CD4-positive, alpha-beta T cell (primary cell): ENCODE measurements at places on chromosomes 12 and 14.

GRCh38 chr14:94423453-94424056 is 29.0 kb downstream of the SERPINA11 start:
- H3K36me3 ChIP-seq, result no peaks in the 10 kb centered on the region
- H3K4me3 ChIP-seq, result no peak overlapping the region
- no peaks in the 10 kb centered on the region for H3K4me1 ChIP-seq
- H3K27ac ChIP-seq, result no peak overlapping the region
- H3K27me3 ChIP-seq, result peaks cover 24% of the 10 kb centered on the region

- H3K27me3 ChIP-seq, result no peaks in the 10 kb centered on the region
- H3K4me3 ChIP-seq, result no peak overlapping the region
- no peaks in the 10 kb centered on the region for H3K36me3 ChIP-seq
- no peaks in the 10 kb centered on the region for H3K4me1 ChIP-seq
- DNase-seq, result no peak
Observed at GRCh38 chr12:58942345-58942744, 22.0 kb upstream of the LRIG3 start.

DNA sequence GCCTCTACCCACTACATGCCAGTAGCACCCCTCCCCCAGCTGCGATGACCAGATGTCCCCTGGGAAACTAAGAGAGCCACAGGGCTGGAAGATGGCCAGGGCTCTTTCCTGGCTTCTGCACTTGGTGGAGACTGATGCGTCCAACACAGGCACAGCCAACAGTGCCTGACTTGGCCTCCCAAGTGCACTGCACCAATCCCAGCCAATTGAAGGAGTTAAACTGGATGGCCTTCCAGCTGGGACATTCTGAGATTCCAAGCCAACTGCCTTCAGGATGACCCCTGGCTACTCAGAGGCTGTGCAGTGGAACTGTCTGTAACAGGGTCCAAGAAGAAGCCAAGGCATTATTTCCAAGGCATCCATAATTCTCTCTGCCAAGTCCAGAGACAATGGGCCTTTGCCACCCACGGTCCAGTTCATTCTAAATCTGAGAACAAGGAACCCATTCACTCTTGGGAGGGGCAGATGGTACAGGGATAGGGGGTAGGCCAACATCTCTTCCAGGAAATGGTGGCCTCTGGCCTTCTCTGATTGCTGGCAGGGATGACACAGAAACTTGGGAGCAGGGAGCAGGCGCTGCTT is 35.2 kb downstream of the PRIMA1 start:
- H3K4me1 ChIP-seq, result no peaks in the 10 kb centered on the region
- no peaks in the 10 kb centered on the region for H3K27me3 ChIP-seq
- no peak overlapping the region for H3K4me3 ChIP-seq
- no peak overlapping the region for H3K27ac ChIP-seq
- no peaks in the 10 kb centered on the region for H3K36me3 ChIP-seq
- no peak for DNase-seq

DNA sequence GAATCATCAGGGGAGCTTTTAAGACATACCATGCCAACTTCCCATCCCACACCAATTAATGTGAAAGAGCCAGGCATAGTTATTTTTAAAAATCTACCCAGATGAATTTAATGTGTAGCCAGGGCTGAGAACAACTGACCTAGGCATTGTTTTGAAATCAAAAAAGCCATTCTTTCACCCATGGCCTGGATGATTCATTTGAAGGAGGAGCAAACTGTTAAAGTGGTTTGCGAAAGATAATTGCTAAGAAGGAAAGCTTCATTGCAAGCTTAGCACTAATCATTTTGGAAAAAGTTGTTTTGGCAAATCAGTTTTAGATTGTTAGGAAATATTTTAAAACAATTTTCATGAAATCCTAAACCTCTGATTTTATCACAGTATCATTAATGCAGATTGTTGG is 2.1 kb upstream of the GTSF1 start:
- no peak overlapping the region for H3K4me3 ChIP-seq
- H3K4me1 ChIP-seq, result peaks cover 6% of the 10 kb centered on the region
- no peaks in the 10 kb centered on the region for H3K27me3 ChIP-seq
- DNase-seq, result no peak

GRCh38 chr12:49903700-49904423 is at the start of gene FAIM2:
FAIM2 (minus strand) TSS chr12:49903900; CDS start chr12:49903792, 108 bp downstream.
- H3K27ac ChIP-seq, result no peak within 1 kb of the TSS
- H3K4me1 ChIP-seq, result peaks cover 14% of the 10 kb centered on the region
- H3K36me3 ChIP-seq, result no peaks in the 10 kb centered on the region
- H3K4me3 ChIP-seq, result peak within 1 kb of the TSS; percentile 47
- DNase-seq, result peak; percentile 44
- no peaks in the 10 kb centered on the region for H3K27me3 ChIP-seq

DNA sequence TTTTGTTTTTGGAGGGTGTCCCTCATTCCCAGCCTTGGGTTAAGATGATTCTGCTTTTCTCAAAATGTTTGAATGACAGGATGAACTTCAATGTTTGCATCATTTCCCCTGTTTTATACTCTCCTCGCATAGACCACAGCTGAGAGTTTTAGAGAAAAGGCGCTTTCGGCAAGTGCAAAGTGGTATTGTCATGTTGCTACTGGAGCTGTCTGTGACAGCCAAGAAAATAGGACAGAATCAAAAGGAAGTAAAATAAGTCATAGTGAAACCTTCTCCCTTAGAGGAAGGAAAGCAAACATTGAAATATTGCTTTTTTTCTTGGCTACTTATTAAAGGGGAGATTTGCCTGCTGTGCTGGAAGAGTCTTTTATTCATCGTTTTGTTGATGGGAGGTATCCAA is 33.5 kb upstream of the ARHGAP5 start:
- no peak overlapping the region for H3K4me3 ChIP-seq
- no peaks in the 10 kb centered on the region for H3K36me3 ChIP-seq
- no peaks in the 10 kb centered on the region for H3K4me1 ChIP-seq
- peaks cover 4% of the 10 kb centered on the region for H3K27me3 ChIP-seq
- no peak overlapping the region for H3K27ac ChIP-seq

- H3K4me3 ChIP-seq, result no peak overlapping the region
- H3K4me1 ChIP-seq, result no peaks in the 10 kb centered on the region
- no peaks in the 10 kb centered on the region for H3K36me3 ChIP-seq
- no peaks in the 10 kb centered on the region for H3K27me3 ChIP-seq
Observed at GRCh38 chr12:10320643-10321042, 13.0 kb downstream of the KLRD1 start.

- H3K27ac ChIP-seq, result peak overlapping the region; percentile 85
- H3K4me1 ChIP-seq, result peaks cover 74% of the 10 kb centered on the region
- DNase-seq, result no peak
- H3K36me3 ChIP-seq, result no peaks in the 10 kb centered on the region
Observed at GRCh38 chr14:49972131-49972671, 79.3 kb downstream of the ARF6 start.

DNA sequence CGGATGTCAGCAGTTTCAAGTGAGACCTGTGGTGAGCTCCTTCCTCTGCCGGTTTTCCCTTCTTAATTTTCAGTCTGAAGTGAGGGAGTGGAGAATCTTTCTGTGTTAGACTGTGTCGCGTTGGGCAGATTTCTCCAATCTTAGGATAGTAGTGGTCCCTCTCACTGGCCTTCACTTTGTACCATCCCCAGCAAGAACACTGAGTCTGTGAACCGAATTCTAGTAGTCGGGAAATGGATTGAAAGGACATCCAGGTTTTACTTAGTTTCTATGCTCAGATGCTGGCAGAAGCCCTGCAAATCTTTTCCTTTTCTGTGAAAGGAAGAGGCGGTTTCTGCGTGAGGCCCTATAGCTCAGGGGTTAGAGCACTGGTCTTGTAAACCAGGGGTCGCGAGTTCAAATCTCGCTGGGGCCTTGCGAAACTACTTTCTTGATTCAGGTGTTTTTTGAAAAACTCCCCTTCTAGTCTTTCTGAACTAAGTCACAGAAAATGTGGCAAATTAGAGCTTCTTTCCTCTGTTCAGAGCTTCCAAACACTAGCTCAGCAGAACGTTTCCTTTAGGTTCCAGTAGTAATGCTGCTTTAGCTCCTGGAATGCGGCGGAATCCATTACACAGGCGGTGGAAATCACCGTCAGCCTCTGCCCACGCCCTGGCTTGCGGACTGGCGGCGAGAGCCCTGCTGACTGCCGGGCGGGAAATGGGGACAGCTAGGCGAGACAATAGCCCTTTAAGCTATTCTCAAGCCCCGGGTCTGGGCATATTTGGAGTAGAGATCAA is 2.8 kb upstream of the RNASE4 start:
- no peaks in the 10 kb centered on the region for H3K27me3 ChIP-seq
- peak overlapping the region; percentile 79 for H3K4me3 ChIP-seq
- peak overlapping the region; percentile 94 for H3K27ac ChIP-seq
- peaks cover 53% of the 10 kb centered on the region for H3K4me1 ChIP-seq

DNA sequence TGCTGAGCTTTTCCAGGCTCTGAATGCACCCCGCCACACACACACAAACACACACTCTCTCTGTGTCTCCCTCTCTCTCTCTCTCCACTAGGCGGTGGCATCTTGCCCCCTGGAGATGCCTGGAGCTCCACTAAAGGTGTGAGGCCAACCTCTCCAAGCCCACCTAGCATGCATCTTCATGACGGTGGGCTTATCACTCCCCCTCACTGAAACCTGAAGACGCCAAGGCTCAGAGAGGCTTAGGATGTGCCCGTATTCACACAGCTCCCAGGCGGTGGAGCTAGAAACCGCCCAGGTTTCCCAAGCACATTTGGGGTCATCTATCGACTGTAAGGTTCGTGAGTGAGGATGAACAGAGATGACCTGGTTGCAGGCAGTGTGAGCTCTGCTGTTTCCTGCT is 42.6 kb upstream of the BCL11B start:
- no peaks in the 10 kb centered on the region for H3K36me3 ChIP-seq
- DNase-seq, result no peak
- no peak overlapping the region for H3K4me3 ChIP-seq
- H3K27me3 ChIP-seq, result no peaks in the 10 kb centered on the region
- H3K27ac ChIP-seq, result no peak overlapping the region

- H3K4me3 ChIP-seq, result no peak overlapping the region
- H3K36me3 ChIP-seq, result no peaks in the 10 kb centered on the region
Observed at GRCh38 chr12:1880876-1881275, 37.6 kb downstream of the CACNA2D4 start.

DNA sequence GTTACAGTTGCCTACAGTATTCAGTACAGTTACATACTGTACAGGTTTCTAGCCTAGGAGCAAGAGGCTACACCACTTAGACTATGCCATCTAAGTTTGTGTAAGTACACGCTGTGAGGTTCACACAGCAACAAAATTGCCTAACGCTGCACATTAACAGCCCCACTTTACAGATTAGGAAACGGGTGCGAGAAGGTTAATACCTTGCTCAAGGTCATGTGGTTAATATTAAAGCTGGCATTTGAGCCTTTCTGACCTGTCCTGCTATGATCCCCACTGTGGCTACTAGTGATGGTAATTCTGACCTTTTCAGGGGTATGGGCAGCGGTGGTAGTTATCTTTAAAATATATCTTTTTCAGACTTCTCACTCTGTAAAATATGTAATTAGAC is 20.9 kb downstream of the ACVR1B start:
- peaks cover 9% of the 10 kb centered on the region for H3K36me3 ChIP-seq
- H3K4me3 ChIP-seq, result no peak overlapping the region
- H3K27ac ChIP-seq, result peak overlapping the region; percentile 58
- H3K27me3 ChIP-seq, result no peaks in the 10 kb centered on the region

GRCh38 chr14:65229748-65230728 is 127.7 kb upstream of the MAX start:
- peak; percentile 57 for DNase-seq
- no peaks in the 10 kb centered on the region for H3K36me3 ChIP-seq
- H3K4me1 ChIP-seq, result peaks cover 27% of the 10 kb centered on the region
- H3K27me3 ChIP-seq, result no peaks in the 10 kb centered on the region
- H3K4me3 ChIP-seq, result peak overlapping the region; percentile 59

DNA sequence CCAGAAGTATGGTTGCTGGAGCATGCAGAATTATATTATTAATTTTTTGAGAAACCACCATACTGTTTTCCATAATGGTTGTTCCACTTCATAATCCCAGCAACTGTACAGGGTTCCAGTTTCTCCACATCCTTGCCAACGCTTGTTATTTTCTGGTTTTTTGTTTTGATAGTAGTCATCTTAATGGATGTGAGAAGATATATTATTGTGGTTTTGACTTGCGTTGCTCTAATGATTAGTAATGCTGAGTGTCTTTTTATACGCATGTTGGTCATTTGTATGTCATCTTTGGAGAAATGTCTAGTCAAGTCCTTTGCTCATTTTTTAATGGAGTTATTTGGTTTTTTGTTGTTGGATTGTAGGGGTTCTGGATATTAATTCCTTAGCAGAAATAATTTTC is 58.1 kb downstream of the DAAM1 start:
- no peaks in the 10 kb centered on the region for H3K4me1 ChIP-seq
- DNase-seq, result no peak
- no peak overlapping the region for H3K4me3 ChIP-seq
- no peaks in the 10 kb centered on the region for H3K36me3 ChIP-seq
- H3K27ac ChIP-seq, result no peak overlapping the region

GRCh38 chr12:56953314-56953713 is 4.1 kb downstream of the RDH16 start:
- H3K4me3 ChIP-seq, result no peak overlapping the region
- H3K27me3 ChIP-seq, result no peaks in the 10 kb centered on the region
- no peak for DNase-seq
- H3K36me3 ChIP-seq, result no peaks in the 10 kb centered on the region

- no peaks in the 10 kb centered on the region for H3K4me1 ChIP-seq
- H3K4me3 ChIP-seq, result no peak overlapping the region
- no peaks in the 10 kb centered on the region for H3K36me3 ChIP-seq
- peaks cover 8% of the 10 kb centered on the region for H3K27me3 ChIP-seq
- DNase-seq, result no peak
Observed at GRCh38 chr12:77319166-77319565, 253.8 kb upstream of the E2F7 start.

DNA sequence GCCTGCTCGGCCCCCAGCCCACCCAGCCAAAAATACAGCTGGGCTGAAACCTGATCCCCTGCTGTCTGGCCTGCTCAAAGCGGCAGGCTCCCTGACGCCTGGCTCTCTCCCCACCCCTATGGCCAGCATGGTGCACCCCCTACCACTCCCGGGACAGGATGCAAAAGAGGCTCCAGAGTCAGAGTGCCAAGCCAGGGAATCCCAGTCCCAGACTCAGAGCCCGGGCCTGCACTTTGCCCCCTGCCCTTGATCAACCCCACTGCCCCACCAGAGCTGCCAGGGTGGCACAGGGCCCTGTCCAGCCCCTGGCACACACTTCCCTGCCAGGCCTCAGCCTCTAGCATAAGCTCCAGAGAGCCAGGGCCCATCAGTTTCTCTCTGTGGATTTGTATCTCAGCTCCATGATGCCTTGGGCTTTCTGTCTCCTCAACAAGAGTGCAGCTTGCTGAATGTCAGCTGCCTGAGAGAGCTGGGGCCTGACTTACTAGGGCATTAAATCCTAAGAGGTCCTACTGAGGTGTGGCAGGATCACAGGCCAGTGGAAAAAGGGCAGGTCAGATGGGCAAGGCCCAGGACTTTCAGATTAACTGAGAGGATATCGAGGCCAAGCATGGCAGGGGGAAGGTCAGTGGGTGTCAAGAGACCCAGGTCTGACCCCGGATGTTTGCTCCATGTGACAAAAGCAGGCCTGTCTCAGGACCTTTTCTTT is 13.9 kb downstream of the ACVRL1 start:
- H3K36me3 ChIP-seq, result no peaks in the 10 kb centered on the region
- no peak overlapping the region for H3K27ac ChIP-seq
- peaks cover 12% of the 10 kb centered on the region for H3K4me1 ChIP-seq
- no peaks in the 10 kb centered on the region for H3K27me3 ChIP-seq
- no peak for DNase-seq
